ENCODE measurements at places on chromosomes 2 and 18.

- no peak for DNase-seq
These were observed 111.7 kb downstream of the RTP5 start for GRCh38 chr2:241981076-241981700.

- peak; percentile 34 for DNase-seq
These were observed 872 bp downstream of the DSG2 start for GRCh38 chr18:31498574-31499524.

DNA sequence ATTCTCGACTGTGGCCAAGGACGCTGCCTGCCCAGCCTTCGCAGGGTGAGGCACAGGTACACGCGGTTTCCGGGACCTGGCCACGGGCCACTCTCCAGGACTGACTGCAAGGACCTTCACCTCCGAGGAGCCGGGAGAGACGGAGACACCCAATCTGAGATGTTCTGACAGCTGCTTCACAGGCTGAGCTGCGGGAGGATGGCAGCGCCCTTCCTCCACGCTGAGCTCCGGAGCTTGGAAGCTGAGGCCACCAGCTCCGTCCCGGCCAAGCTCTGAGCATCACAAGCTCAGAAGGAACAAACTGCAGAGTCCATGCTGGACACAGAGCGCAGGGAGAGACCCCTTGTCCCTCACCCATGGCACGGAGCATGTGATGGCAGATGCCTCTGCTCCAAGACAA is 71.1 kb upstream of the CTDP1 start:
- DNase-seq, result no peak

- DNase-seq, result no peak
These were observed 10.6 kb upstream of the MALL start for GRCh38 chr2:110126086-110126773.

DNA sequence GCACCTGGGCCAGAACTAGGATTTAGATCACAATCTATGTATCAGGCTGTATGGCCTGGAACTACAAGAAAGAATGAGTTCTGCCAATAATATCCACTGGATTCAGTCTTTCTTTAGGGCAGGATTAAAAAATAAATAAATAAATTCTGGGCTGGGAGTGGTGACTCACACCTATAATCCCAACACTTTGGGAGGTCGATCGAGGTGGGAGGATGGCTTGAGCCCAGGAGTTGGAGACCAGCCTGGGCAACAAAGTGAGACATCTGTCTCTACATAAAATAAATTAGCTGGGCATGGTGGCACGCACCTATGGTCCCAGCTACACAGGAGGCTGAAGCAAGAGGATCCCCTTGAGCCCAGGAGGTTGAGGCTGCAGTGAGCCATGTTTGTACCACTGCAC is 8.1 kb downstream of the AMMECR1L start:
- DNase-seq, result no peak

DNA sequence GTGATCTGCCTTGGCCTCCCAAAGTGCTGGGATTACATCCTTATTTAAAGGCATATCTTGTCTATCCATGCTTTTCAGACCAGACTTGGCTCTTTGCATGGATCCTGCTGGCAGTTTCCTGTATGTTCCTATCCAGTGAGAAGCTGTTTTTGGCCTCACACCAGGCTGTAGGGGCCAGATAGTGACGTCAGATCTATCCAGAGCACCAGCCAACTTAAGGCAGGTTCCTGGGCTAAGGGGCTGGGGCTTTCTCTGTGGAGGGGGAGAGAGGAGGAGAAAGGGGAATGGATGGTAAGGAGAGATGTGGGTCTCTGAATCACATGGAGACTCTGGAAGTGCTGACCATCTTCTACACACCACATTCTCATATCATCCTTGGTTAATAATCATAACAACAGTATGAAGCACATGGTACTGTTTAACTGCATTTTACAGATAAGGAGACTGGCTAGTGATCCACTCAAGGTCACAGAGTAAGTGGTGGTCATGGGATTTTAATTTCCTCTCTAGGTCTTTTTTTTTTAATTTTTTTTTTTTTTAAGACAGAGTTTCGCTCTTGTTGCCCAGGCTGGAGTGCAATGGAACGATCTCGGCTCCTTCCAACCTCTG is 2.0 kb upstream of the FAM117B start:
- DNase-seq, result no peak

GRCh38 chr18:183769-184168 is 25.4 kb downstream of the USP14 start:
- no peak for DNase-seq

GRCh38 chr2:29273004-29273684 is 157.9 kb downstream of the CLIP4 start:
- no peak for DNase-seq

GRCh38 chr2:38776531-38776930 is 1.5 kb upstream of the GEMIN6 start:
- DNase-seq, result no peak

GRCh38 chr18:3663870-3664512 is 214.0 kb downstream of the TGIF1 start:
- no peak for DNase-seq

DNA sequence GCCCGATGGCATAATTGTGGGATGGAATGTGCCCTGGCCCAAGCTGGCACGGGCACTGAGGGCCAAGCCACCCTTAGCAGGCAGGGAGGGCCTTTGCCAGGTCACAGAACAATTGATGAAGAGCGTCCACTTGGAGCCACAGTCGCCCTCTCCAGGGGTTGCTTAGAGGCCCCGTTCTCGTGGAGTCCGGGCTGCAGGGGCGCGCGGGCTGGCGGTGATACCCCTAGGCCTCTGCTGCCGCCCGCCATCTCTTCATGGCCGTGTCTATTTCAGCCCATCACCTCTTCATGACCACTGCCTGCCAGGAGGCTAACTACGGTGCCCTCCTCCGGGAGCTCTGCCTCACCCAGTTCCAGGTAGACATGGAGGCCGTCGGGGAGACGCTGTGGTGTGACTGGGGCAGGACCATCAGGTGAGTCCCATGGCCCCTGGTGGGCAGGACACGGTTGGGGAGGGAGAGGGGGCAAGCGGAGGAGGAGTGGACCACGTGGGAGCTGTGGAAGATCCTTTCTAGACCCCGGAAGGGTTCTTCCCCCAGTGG is 17.6 kb downstream of the RAMP1 start:
- DNase-seq, result no peak

- DNase-seq, result no peak
These were observed 52.8 kb upstream of the TWSG1 start for GRCh38 chr18:9281780-9282179.

GRCh38 chr2:113136828-113137775 is 9.7 kb downstream of the IL1RN start:
- peak; percentile 53 for DNase-seq

DNA sequence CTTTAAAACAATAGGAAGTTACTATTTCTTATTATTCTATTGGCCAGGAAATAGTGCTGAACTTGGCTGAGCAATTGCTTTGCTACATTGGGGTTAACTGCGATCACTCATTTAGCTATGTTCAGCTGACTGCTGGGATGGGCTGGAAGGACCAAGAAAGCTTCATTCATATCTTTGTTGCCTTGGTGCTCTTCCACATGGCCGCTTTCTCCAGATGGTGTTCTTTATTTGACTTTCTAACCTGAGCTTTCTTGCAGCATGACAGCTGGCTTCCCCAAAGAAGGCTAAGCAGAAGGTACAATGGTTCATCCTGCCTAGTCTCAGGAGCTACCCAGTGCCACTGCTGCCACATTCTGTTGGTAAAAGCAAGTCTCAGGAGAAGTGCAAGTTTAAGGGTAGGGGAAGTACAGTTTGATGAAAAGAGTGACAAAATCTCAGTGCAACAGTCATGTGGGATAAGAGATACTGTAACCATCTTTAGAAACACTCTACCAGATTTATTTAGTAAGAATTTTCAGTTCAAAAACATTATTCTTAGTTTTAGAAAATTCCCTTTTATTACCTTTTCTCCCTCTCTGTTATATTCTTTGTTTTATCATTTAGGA is 180.6 kb upstream of the RBMS1 start:
- no peak for DNase-seq

- no peak for DNase-seq
These were observed 695.9 kb upstream of the FAM98A start for GRCh38 chr2:34294961-34295360.

GRCh38 chr2:187576906-187577305 is 22.7 kb upstream of the TFPI start:
- no peak for DNase-seq

DNA sequence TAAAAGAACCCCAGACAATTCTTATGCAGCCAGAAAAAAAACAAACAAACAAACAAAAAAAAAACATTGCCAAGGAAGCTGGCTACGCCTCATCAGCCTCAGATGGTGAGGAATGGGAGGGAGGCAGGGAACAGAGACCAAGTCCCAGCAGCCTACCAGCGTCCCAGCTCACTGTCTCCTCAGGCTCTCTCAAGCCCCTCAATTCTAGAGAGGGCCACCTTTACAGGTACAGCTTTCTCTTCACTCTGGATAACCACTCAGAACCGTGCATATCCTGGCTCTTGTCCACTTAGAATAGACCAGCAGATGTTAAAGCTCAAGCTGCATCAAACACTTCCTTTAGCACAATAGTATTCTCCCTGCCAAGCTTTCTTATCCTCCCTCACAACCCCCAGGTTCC is 263.1 kb upstream of the CHAC2 start:
- DNase-seq, result no peak

DNA sequence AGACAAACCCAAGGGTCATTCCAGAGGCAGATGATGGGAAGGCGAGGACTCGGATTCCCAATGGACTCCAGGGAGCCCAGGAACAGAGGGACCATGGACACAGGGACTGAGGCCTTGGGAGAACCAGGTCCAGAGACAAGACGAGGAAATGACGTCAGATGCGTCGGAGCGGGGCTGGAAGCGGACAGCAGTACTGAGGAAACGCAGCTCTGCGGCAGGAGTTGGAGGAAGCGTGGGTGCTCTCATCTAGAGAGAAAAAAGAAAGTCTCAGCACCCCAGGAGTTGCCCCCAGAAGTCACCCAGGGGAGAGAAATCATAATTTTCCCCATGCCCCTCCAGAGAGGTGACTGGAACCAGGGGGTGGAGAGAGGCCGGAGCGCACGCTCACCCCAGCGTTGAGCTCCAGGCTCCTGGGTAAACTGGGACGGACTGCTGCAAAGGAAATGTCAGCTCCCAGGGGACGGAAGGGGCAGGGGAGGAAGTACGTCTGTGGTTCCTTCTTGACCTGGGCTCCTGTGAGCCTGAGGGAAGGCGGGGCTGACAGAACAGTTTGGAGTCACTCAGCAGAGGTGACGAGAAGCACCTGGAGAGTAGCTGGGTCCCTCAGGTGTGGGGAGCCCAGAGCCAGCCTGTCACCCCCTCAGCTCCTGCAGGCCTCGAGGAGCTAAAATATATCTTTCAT is 44.7 kb downstream of the CMPK2 start:
- no peak for DNase-seq

DNA sequence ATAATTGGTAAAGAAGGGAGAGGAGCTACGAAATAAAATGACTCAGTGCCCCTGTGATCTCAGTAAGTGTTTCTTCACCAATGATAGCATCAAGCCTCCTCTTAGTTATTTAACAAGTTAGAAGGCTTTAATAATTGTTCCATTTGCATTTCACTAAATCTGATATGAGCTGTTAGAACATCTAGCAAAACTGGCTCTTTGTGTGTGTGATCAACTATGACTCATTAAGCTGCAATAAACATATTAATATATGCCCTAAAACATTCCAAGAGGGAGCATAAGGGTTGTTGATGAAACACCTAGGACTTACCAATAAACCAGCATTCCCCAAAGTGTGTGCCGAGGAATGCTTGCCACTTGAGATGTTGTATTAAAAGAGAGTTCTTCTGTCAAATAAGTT is 115.2 kb downstream of the OSBPL6 start:
- no peak for DNase-seq

DNA sequence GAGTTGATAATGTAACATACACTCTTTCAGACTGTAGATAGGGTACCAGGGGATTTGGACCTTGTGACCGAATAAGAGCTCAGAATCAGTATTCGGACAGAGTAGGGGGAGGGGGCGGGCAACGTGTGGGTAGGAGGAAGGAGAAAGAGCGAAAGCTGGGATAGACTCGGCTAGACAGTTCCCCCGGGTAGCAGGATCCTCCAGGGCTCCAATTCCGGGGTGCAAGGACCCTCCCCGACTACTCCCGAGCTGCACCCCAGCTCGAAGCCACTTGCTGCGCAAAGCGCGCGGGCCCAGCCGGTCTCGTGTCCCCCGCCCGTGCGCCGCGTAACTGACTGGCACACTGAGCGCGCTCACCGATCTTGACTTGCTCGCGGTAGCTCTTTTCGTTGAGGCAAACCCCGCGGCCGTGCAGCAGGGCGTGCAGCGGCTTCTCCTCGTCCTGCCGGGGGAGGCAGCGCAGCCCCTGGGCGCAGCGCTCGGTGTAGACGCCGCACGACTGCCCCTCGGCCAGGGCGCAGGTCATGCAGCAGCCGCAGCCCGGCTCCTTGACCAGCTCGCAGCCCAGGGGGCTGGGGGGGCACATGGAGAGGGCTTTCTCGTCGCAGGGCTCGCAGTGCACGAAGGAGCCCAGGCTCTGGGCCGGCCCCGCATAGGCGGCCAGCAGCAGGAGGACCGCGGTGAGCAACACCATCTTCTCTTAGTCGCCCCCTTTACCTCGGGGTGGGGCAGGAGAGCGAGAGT is 1.1 kb downstream of the IGFBP5 start:
- no peak for DNase-seq

GRCh38 chr2:127012215-127012614 is 94.7 kb downstream of the BIN1 start:
- no peak for DNase-seq

- DNase-seq, result peak; percentile 42
These were observed 1.6 kb downstream of the CRIM1 start for GRCh38 chr2:36356990-36357846.

DNA sequence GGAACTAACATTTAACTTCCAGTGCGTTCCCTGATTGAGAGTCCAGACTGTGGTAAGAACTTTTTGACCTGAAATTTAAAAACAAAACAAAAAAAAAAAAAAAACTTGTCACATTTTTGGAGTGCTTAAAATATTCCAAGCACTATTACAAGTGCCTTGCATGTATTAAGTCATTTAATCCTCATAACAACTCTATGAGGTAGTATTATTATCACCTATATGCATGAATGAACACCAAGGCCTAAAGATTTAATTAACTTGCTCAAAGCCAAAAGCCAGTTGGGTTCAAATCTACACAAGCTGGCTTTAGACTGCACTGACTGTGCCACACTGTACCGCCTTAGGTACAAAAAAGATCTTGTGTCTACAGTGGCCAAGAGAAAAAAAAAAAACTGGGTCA is 35.2 kb downstream of the METTL4 start:
- no peak for DNase-seq
